ENCODE measurements at places on chromosomes 1 and 21.
A peak's percentile ranks its signal among the peaks of the same experiment; 100 is the strongest.

GRCh38 chr21:36860736-36861594, 105.5 kb downstream of the HLCS start:
- no peak for DNase-seq

DNA sequence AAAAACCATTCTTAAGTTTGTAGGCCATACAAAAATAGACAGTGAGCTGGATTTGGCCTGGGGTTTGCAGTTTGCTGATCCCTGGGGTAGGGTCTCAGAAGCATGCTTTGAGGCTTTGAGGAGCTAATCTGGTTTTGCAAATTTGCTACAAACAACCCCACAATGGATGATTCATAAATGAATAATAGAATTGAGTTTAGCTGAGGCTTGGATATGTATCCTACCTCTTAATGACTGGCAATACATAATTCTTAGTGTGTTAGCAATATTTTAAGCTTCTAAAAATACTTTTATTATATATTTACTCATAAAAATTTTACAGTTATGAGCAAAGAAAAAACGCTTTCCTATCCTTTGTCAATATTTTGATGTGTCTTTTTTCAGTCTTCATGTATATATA, 50.6 kb downstream of the ROR1 start:
- no peak for DNase-seq

DNA sequence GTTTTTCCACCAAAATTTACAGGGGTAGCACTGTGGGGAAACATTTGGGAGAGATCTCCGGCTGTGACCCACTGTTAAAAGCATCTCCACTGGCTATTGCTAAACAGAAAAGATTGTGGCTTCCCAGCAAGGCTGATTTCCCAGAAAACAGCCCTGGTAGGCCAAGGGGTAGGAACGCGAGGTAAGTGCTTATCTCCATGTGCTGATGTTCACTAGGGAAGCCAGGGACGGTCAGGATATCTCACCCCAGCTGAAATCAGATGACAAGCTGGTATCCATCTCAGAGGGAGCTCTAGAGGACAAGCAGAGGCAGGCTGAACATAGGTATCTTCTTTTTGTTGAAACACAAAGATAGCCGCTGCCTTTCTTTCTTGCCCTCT, 63.6 kb downstream of the MIS18A start:
- no peak for DNase-seq

GRCh38 chr1:213320191-213320870, 269.3 kb downstream of the RPS6KC1 start:
- no peak for DNase-seq

GRCh38 chr1:112533029-112533428, 24.3 kb downstream of the WNT2B start:
- no peak for DNase-seq

DNA sequence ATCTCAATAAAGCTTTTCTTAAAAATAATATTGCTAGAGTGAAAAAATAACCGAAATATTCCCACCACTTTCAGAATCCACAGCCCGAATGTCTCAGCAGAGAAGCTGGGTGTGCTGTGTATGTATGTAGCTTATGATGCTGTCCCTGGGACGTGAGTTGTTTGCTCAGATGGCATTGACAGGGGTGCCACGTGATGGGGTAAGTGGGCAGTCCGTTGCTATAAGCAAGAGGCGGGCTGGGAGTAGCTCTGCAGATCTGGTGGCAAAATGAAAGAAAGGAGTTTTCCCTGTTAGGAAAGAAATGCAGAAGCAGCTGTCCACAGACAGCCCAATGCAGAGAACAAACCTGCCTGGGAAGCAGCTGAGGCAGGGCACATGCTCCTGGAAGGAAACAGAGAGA, 3.8 kb upstream of the FAM20B start:
- peak; percentile 37 for DNase-seq

DNA sequence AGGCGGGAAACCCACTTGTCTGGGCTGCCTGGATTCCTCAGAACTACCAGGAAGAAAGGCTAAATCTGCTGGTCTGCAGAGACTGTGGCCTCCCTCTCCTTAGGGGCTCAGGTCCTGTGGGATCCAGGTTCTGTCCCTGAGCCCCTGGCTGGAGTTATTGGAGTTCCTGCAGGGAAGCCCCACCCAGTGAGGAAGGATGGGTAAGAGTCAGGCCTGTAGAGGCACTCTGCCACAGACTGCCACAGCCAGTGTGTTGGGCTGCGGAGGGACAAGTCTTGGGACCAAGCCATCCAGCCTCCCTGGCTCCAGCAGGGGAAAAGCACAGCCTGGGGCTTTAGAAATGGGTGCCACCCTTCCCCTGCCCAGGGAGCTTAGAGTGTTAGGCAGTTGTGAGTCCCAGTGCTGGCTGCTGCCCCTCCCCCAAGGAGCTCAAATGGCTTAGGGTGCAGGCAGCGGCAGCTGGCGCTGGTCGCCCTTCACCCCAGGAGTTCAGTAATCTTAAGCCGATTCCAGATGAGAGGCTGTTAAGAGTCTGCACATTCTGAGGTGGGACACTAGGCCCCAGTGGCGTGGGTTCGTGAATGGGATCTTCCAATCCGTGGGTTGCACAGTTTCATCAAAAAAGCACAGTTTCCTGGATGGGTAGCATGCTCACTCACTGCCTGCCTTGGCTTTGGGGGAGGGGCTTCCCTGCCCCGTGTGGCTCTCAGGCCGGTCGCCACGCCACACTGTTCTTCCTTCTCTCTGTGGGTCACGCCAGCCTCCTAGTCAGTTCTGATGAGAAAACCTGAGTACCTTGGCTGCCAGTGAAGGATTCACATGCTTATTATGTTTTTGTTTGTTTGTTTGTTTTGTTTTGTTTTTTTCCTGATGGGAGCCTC, 57.6 kb upstream of the FMO3 start:
- no peak for DNase-seq

Measured in hippocampal formation (tissue), 2 donors.